ENCODE measurements at places on chromosomes 3 and 15.

DNA sequence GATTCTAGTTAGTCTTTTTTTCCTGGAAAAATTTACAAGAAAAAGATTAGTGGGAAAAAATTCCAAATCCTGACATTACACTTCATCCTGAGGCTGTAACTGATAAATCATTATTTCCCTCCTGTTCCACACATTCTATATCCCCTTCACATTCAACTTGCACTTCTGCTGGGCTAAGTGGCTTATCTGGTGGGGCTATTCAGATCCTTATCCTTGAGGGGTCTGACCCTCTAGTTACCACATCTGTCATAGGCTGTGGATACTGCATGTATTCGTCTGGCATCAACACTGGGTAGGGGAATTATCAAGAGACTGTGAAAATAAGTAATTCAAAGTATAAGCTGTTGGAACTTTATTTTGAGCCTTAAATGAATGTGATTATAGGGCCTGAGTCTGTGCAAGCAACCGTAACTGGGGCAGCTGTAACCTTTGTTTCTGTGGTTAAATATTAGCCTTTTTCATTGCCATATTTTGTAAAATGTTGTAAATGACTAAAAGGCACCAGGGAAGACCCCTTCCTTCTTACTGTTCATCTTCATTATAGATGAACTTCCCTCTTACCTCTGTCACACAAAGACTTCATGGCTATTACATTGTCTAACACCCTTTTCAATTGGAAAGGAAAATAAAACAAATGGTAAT, 28.0 kb upstream of the TEX9 start:
- DNase-seq: no peak

DNA sequence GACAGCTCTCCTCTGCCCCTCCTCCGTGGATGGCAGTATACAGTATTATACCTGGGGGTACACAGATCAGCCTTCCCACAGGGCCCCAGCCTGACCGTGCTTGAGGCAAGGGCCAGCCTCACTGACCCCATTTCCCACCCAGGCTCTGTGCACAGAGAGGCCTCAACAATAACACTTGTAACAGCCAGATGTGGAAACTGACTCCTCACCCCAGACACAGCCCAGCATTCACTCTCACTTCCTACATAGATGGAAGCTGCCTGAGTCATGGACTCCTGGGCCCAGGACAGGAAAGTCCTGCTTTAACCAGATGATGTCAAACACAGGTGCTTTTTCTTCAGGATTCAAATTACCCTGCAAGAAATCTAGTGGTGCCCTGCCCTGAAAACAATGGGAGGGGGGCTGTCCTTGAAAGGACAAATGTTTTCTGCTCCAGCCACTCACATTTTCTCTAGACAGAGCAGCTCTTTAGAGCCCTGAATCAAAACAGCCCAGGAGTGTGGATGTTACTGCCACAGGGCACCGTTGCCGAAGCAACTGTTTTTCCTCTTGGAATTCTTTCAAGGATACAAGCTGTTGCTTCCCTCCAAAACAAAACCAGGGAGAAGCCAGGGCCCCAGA, 16.4 kb downstream of the CCDC12 start:
- DNase-seq: no peak

DNA sequence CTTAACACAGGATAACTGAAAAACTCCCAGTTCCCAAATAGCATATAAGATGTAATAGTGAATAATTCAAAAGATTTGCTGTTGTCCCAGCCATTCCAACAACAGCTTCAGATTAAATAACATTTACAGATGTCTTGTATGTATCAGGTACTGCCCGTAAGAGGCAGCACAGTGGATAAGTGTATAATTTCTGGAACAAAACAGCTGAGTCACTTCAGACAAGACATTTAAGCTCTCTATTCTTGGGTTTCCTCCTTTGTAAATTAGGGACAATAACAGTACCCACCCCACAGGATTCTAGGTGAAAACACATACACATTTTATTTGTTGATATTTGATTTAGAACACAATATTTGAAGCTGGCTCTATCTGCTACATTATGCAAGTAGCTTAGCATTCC, 2.6 kb upstream of the WWTR1 start:
- DNase-seq: no peak

GRCh38 chr3:140403079-140403478, 274.8 kb upstream of the TRIM42 start:
- DNase-seq: no peak

DNA sequence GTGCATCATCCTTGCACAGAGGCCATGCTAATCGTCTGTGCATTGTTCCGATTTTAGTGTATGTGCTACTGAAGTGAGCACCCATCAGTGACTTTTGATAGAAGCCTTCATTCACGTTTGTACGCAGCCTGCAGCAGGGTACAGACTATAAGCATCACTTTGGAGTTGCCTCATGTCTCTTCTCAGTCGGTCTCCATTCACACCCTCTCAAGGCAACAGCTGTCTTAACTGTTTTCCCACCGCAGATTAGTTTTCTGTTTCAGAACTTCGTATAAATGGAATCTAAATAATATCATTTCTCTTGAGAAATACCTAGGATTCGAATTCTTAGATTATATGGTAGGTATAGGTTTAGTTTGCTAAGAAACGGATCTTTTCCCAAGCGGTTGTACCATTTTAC, 143.2 kb downstream of the KLHL25 start:
- DNase-seq: no peak

GRCh38 chr3:180000500-180000899, 36.2 kb downstream of the PEX5L start:
- no peak for DNase-seq

- no peak for DNase-seq
Measured at GRCh38 chr3:38311476-38311875, 29.4 kb downstream of the SLC22A14 start.

DNA sequence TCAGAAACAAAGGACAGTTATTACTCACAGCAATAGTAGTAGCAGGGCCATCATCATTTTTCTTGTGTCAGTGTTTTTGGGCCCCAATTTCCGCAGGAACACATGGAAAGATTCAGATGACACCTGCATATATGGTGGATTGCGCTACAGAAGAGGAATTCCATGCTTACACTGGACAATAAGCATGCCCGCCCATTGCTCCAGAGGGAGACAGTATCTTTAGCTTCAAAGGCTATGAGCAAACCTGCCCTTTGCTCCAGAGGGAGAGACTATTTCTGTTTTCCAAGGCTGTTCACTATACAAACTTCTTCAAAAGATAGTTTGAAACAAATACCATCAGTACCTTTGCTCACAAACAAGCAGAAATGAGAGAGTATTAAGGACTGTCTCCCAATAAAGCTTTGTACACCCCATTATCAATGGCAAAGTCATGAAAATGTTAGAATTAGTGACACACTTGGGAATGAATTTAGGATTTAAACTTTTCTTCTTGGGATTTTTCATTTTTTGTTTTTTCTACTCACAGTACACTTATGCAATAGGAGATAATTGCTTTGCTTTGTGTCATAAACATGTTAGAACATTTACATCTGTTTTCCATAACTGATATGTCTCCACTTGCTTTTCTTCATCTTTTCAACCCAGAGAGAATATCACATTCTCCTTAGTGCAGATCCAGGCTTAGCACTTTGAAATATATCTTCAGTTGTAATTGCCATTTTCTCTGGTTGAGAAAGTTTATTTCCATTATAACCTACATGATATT, 564.5 kb upstream of the ZNF717 start:
- no peak for DNase-seq

- no peak for DNase-seq
Measured at GRCh38 chr3:123327480-123327879, 121.4 kb downstream of the ADCY5 start.

DNA sequence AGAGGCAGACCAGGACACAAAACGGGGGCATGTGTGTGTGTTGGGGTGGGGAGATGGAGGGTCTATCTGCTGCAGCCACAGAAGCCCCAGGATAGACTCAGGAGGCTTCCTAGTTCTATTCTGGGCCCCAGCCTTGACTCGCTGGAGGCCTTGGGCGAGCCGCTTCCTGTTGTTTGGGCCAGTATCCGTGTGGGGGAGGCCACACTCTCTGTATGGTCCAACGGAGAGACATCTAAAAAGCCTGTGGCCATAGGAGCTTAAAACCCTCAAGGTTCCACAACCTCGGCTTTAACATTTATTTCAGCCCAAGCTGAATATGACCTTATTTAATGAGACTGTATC, 32.8 kb downstream of the POC1A start:
- peak; percentile 88 for DNase-seq

DNA sequence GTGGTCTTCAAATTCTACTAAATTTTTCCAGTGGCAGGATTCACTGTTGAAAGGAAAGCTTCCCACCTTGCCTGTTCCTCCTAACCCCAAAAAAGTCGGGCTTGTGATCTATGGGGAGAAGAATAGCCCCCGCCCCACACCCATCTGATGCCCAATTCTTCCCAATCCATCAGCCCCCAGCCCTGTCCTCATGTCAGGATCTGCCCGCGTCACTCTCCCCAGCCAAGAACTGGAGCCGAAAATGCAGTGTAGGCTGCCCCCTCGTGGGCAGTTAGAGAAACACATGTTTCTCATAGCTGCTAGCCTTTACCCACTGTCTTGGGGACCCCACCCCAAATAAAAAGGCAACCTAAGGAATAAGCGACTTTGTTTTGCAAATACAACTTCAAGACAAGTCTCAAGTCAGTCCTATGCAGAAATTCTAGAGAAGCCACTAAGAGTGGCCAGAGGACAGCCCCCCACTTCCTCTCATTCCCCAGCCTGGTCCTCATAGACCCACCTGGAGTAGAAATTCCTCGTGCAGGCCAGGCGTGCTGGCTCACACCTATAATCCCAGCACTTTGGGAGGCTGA, 13.0 kb upstream of the CSK start:
- peak; percentile 22 for DNase-seq

DNA sequence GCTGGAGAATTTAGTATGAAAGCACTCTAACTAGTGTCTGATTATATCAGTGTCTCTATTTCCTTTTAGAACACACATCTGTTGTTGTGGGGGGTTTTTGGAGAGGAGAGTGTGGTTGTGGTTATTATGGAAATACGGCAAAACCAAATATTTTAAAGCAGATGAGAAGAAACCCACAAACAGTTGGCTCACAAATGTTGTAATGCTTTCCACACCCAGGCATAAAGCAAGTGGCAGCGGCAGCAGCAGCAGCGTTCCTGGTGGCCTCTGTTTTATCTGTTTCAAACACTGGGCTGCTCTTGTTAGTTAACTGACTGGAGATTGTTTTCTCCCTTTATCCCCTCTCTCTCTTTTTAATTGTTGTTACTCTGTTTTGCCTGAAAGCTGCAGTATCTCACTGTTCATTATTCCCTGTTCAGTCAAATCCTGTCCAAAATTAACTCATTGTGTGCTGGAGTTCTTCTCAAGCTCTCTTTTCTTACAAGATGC, 1045.5 kb upstream of the NR2F2 start:
- no peak for DNase-seq

GRCh38 chr15:67124111-67124510, 58.7 kb downstream of the SMAD3 start:
- DNase-seq: no peak

DNA sequence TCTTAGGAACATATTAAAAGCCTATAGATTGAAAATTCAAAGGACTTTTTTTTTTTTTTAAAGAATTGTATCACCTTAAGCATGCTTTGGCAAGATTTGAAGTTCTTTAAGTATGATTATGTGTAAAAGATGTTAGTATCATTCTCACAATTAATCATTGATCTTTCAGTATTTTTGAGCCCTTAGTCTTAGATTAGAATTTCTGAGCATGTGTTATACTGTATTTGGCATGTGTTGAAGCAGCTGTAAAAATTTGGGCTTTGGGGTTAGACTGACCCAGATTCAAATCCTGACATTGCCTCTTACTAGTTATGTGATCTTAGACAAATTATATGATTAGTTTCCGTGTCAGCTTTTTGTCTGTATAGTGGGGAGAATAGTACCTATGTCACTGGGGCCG, 6.3 kb downstream of the OXSR1 start:
- DNase-seq: no peak

GRCh38 chr3:45701172-45701867, 12.1 kb downstream of the SACM1L start:
- DNase-seq: no peak

GRCh38 chr3:54731732-54732445, 196.0 kb downstream of the LRTM1 start:
- no peak for DNase-seq

GRCh38 chr3:42013691-42014457, 52.0 kb upstream of the ULK4 start:
- DNase-seq: no peak

DNA sequence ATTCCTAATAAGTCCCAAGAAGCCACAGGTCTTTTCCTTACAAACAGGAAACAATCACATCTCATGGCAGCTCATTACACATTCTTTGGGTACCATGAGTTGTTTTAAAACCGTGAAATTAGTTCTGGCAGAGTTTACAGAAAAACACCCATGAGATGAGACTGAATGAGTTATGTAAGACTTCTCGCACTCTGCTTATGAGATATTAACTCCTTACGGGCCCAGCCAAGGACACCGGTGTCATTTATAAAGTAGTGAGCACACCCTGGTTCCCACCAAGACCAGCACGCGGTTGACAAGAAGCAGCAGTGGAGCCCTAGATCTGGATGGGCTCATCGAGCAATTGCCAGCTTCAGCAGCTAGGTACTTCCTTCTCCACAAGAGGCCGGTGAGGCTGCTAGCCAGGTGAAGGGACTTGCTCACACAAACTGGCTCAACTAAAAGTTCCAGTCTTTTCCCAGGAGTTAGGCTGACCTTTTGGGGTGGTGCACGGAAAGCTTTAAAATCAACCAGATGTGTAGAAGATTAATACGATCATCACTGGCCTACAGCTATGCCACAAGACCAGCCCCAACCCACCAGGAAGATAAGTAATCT, 318.6 kb upstream of the ICE2 start:
- DNase-seq: no peak

DNA sequence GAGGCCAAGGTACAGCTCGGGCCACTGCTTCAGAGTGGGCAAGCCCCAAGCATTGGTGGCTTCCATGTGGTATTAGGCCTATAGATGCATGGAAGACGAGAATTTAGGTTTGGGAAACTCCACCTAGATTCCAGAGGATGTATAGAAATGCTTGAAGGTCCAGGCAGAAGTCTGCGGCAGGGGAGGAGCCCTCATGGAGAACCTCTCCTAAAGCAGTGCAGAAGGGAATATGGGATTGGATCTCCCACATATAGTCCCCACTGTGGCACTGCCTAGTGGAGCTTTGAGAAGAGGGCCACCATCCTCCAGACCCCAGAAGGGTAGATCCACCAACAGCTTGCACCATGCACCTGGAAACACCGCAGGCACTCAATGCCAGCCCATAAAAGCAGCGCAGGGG, 48.1 kb upstream of the XXYLT1 start:
- no peak for DNase-seq

- no peak for DNase-seq
Measured at GRCh38 chr3:126847061-126847460, 135.9 kb upstream of the PLXNA1 start.

DNA sequence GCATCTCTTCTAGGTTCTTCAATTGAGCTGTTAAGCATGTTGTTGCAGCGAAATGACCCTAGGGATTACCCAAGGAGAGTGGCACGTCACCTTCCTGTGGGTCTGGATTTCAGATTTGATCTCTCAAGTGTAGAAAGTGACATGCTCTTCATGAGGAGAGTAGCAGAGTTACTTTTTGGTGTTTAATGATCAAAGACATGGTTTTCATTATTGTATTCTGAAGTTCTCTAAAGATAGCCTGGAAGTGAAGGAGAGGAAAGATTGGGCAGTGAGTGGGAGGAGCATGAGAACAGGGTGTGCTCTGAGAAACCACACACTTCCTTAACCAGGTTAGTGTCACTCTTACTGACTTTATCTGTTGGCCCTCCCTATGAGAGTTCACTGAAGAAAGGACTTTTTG, 153.6 kb downstream of the AKAP13 start:
- DNase-seq: peak; percentile 53

- DNase-seq: no peak
Measured at GRCh38 chr3:74055061-74055460, 430.3 kb upstream of the PDZRN3 start.
